Activated CD4-positive, CD25-positive, alpha-beta regulatory T cell treated with anti-CD3 and anti-CD28 coated beads, Interleukin-2, amount 50 U/mL, for 16 hours (primary cell): ENCODE measurements at places on chromosomes 12 and 14.

DNA sequence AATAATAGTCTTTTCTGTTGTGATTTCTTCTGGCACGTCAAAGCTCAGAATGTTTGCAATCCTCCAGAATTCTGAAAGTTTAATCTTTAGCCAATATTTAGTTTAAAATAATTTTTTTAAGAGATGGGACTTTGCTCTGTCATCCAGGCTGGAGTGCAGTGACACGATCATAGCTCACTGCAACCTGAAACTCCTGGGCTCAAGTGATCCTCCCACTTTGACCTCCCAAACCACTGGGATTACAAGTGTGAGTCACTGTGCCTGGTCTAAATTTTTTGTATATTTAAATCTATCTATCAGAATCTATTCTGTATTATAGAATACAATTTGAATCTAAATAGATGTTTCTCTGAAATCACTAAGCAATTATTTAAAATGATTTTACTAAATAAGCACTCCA lies 572.7 kb downstream of the VRK1 start:
- no peak for DNase-seq

GRCh38 chr14:52861403-52861802 lies 70.0 kb upstream of the GNPNAT1 start:
- DNase-seq, result no peak

- no peak for DNase-seq
Observed at GRCh38 chr14:59303216-59303615, 114.7 kb downstream of the DAAM1 start.

GRCh38 chr12:11906286-11906935 lies 164.3 kb upstream of the BCL2L14 start:
- DNase-seq, result no peak

- no peak for DNase-seq
Observed at GRCh38 chr14:71358209-71358931, 451.1 kb downstream of the PCNX1 start.

DNA sequence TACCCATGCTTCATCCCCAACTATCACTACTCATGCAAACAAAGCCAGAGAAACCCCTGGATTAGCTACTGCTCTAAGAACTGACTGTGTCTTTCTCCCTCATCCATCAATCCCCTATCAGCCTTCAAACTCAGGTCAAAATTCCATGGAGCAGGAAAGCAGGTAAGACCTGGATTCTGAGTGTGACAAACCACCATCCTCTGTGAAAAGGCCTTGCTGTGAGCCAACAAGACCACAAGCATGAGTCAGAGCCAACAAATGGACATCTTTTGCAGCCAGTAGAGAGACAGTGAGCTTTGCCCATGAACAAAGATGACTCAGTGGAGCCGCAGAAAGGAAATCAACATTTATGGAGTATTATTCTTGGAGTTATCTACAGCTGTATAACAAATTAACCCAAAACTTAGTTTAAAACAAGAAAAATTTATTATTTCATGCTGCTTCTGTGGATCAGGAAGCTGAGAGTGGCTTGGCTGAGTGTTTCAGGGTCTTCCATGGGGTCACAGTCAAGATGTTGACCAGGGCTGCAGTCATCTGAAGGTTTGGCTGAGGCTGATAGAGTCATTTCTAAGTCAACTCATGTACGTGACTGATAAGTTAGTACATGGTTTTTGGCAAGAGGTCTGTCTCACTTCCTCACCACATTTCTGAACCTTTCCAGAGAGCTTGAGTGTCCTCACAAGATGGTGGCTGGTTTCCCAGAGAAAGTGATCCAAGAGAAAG lies 61.1 kb downstream of the PITPNM2 start:
- no peak for DNase-seq

- DNase-seq, result no peak
Observed at GRCh38 chr12:25156061-25156460, 38.9 kb downstream of the DNAI7 start.

DNA sequence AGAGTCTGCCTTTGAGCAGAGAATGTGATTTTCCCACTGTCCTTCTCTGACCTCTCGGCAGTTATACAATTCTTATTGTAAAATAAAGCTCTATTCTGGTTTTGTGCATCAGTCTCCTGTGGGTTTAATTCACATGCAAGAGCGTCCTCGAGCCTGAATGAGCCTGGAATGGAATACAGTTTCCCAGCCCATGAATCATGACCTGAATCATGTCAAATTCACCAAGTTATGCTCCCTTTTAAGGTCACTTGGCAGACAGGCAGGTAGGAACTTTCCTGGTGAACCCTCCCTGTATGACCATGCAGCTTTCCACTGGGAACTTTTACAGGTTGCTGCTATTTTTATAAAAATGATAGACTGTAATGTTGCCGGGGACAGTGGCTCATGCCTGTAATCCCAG lies 41.7 kb downstream of the BICD1 start:
- no peak for DNase-seq

- DNase-seq, result no peak
Observed at GRCh38 chr12:12440784-12441428, 84.0 kb downstream of the BORCS5 start.

DNA sequence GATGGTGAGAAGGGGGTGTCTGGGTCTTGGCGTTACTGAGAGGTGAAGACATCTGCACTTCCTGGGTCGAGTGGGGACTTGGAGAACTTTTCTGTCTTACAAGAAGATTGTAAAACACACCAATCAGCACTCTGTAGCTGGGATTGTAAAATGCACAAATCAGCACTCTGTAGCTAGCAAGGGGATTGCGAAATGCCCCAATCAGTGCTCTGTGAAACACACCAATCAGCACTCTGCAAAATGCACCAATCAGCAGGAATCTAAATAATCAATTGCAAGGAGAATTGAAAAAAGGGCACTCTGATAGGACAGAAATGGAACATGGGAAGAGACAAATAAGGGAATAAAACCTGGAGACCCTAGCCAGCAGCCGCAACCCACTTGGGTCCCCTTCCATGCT lies 376.1 kb upstream of the SFSWAP start:
- no peak for DNase-seq

DNA sequence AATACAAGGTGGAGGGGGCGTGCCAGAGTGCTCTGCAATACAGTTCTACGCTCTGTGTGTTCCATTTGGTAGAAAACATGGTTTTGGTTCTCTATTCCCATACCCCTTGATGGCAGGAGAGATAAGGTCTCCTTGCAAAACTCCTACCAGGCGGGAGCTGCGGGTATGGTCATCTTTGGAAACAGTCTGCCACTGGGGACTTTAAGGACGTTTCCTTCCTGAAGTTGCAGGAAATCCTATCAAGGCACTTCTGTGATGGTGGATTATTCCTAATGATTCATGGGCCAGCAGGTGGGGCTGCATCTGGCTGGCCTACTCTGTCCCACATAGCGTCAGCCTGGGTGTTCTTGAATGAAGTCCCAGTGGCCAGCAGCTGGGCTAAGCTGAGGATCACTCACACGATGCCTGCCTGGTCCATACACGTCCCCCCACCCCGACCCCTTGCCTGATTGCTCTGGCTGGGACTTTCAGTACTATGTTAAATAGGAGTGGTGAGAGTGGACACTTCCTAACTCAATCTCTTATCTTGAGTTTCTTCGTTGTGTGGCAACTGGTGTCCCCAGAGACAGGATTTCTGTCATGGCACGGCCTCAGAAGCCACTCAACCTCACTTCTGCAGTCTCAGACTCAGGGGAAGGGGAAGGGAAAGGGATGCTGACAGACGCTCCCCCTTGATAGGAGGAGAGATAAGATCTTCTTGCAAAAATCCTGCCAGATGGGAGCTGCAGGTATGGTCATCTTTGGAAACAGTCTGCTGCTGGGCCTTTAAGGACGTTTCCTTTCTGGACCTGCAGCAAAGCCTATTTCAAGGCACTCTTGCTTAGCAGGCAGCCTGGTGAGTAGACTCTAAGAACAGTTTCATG lies 61.0 kb upstream of the FKBP4 start:
- DNase-seq, result no peak

GRCh38 chr12:15546102-15546701 lies 223.9 kb downstream of the PTPRO start:
- DNase-seq, result no peak

GRCh38 chr14:100525615-100526014 lies 61.6 kb downstream of the BEGAIN start:
- DNase-seq, result no peak

DNA sequence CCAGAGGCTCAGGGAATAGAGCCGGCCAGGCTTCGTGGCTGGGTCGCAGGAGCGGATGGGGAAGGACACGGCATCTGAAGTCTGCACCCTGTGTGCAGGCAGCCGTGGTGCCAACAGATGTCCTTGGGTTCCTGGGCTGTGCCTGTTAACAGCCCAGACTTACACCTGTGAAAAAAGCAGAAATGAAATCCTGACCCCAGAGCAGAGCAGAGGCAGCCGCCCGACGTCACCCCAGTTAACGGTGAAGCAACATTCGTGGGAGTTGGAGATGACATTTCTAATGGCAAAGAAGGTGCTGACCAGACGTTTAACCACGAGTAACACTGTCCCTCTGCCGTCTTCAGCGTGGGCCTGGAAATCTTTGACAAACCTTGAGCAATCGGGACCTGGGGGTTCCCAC lies 200.3 kb upstream of the DIO3 start:
- no peak for DNase-seq

DNA sequence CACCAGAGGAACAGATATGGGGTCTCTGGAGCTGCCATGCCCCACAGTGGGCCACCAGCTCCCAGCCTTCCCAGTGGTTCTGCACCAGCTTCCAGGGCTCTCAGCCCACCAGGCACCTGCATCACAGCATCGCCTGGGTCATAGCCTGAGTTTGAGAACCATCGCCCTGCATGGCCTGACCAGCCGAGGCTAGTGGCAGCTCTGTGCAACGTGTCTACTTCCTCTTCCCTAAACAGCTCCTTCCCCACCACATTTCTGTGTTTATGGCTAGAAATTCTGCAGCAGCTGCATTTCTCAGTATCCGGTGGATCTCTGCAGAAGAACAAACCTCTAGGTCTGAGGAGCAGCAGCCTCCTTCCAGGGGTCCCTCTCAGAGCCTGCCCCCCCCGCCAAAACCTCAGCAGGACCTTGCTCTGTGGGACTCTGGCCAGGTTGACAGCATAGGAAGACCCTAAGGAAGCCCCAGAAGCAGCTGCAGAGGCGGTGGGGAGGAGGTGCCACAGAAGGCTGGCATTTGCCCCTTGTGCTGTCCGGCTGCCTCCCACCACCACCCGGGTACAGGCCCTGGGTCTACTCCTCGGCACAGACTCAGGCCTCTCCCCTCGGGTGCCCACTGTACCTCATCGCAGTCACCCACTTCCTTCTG lies 47.7 kb downstream of the PSMA6 start:
- DNase-seq, result no peak

GRCh38 chr12:111975161-111975931 lies 37.6 kb downstream of the TMEM116 start:
- no peak for DNase-seq

- no peak for DNase-seq
Observed at GRCh38 chr12:109293106-109293505, 16.0 kb downstream of the FOXN4 start.

DNA sequence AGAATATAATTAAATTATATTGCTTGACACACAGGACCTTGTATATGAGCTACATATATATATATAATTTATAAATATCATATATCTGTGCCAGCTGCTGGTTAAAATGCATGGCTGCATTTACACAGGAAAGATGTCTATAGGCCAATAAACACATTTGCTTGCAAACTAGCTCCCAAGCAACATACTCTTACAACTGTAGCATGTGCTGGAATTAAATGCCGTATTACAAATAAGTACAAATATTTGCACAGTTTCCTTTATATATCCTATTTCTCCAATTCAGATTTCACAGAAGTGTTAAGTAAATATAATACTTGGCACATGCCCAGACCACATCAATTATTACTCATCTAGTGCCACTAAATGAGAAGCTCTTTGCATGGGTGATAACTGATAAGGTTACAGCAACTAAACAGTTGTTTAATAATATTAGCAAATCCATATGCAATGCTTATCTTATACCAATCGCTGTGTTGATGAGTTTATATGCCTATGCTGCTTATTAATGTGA lies 66.7 kb upstream of the E2F7 start:
- no peak for DNase-seq

DNA sequence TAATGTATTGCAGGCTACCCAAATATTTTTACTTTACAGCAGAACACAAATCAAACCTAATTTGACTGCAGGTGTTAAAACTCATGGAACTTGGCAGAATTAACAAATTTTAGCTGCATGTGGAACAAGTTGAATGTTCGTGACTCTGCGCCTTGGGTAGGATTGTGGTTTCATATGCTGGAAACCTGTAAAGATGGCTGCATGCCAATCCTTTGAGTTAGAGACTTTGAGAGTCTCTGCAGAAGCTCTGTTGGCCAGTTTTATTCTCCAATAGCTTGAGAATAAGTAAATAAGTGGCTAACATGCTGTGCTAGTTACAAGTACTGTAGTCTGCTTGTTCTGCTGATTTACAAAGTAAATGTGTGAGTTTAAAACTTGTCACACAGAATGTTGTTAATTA lies 77.8 kb downstream of the PDE6H start:
- no peak for DNase-seq

DNA sequence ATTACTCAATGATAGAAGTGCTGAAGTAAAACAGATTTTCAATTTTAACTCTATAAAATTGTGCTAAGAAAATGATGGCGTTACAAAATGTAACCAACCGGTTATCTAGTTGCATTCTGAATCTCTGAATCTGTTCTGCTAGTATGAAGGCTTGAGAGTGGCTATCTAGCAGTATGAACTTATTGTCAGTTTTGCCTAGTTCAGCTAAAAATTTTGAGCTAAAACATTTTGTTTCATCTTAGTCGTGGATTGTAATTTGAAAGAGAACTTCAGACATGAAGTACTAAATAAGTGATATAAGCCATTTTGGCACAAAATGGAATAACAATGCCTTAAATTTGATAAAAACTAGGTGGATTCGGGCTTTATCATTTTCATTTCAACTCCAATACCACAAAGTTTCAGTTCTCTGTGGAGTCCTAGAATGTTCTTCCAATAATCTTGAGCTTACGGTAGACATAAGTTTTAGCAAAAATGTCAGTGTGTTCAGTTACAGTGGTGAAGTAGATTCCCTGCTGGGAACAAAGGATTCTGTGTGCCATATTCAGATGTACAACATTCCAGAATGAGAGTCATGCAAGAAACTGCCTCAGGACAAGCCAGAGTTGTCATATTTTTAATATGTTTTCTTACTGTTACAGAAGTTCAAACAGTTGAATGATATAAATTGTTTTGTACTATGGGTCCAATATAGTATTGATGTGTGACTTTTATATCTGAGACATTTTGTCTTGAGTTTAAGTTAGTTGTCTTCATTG lies 28.1 kb downstream of the ATP6V1D start:
- DNase-seq, result no peak

GRCh38 chr12:6465467-6466183 lies 4.9 kb downstream of the VAMP1 start:
- no peak for DNase-seq

DNA sequence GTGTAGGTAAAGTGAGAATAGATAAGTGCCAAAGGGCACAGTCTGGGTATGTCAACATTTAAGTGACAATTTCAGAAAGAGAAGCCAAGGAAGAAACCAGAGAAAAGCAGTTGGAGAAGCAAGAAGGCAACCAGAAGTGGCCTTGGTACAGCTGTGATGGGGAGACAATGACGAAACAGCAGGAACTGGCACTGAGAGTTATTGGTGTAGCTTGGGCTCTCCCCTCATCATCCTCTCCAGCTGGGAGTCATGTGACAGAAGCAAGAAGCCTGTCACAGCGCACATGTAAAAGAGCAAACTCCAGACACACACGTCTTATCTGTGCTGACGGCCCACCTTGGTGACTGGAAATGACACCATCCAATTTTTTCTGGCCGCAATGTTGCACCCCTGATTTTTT lies 203.3 kb upstream of the NUDT4 start:
- DNase-seq, result no peak

- no peak for DNase-seq
Observed at GRCh38 chr14:100629098-100629497, 41.9 kb upstream of the BEGAIN start.

GRCh38 chr12:25979563-25979962 lies 21.1 kb downstream of the RASSF8 start:
- DNase-seq, result no peak
